ENCODE measurements at places on chromosomes 7 and 10.

GRCh38 chr10:122740640-122741039, 41.0 kb upstream of the C10orf120 start:
- DNase-seq = no peak

DNA sequence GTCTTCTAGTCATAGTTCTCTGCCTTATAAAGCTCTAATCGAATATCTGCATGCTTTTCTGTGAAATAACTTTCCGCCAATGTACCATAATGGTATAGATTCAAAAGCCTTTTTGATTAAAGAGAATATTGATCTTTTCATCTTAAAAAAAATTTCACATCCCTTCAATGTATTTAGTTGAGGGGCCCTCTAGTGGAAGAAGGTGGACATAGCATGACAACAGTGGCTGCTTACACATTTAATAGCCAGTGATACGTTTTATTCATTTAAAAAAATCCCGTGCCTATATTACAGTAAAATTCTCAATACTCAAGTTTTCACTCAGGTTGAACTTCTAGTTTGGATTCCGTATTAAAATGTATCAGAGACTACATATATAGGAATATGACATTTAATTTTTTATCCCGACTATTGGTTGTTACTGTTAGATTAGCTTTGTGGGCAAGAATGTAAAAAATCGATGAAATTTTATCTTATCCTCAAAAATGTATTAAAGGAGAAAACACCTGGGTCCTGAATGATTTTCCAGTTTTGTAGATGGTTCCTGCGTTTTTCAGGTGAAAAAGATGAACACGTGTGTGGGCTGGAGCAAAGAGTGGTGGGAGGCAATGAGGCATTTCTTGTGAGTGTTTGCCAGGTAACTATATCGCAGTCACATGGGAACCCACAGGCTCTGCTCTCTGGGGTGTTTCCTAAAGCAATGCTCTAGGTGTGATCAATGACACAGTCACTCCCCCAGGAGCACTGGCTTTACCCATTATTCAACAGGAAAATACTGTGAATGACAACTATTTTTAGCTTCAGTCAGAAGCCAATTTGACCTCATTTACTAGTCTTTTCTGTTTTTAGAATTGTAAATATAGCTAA, 24.1 kb upstream of the PNLIP start:
- DNase-seq = peak; percentile 11

- no peak for DNase-seq
Measured at GRCh38 chr10:24727786-24728185, 4.1 kb upstream of the ARHGAP21 start.

GRCh38 chr10:5890452-5890915, 441 bp downstream of the FBH1 start:
- DNase-seq = peak; percentile 51

DNA sequence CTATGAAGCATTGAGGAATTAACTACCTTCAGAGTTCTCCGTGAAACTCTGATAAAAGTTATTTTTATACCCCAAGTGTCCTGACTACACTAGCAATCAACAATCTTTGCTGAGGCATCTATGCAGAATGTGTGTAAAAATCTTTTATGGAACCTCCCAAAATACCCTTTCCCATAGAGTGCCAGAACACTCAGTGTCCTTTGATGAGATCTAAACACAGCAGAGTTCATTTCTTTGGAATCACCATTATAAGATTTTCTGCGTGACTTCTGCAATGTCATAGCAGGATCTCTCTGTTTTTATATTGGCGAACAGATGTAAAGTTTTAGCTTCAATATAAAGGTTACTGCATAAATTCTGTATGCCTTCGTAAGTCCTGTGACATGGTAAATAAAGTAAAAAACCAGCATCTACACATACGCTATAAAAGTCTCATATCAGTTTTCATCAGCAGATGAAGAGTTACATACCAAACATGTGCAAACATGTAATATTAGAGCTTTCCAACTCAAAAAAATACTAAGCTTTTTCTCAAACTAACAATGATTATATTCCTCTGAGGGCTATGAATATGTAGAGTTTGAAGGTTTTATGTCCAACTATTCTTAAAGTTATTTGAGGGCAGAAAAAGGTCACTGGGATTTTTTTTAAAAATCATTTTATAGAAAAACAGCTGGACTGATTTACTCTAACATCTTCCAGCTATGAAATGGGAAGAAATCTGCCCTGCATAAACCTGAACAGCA, 67.2 kb downstream of the SKIDA1 start:
- DNase-seq = no peak

DNA sequence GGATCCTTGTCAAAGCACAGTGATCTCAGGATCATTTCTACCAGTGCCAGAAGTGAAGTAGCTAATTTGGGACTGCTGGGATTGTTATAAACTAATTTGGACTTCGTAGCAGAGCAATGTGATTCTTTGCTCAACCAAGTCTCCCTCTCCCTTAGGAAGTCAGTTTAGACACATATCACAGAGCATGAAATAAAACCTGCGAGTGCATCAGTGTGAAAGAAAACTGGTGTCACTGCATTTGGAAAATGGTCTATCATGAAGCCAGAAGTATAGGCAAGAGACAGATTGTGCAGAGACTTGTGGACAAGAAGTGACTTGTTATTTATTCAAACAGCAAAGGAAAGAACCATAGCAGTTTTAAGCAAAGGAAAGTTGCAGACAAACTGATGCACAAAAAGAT, 560.5 kb upstream of the NRG3 start:
- no peak for DNase-seq

GRCh38 chr10:9239298-9239697, 1184.8 kb downstream of the GATA3 start:
- no peak for DNase-seq

- DNase-seq = no peak
Measured at GRCh38 chr7:121604627-121605316, 208.7 kb upstream of the FAM3C start.

GRCh38 chr10:42880255-42880620, 97.6 kb downstream of the BMS1 start:
- no peak for DNase-seq

DNA sequence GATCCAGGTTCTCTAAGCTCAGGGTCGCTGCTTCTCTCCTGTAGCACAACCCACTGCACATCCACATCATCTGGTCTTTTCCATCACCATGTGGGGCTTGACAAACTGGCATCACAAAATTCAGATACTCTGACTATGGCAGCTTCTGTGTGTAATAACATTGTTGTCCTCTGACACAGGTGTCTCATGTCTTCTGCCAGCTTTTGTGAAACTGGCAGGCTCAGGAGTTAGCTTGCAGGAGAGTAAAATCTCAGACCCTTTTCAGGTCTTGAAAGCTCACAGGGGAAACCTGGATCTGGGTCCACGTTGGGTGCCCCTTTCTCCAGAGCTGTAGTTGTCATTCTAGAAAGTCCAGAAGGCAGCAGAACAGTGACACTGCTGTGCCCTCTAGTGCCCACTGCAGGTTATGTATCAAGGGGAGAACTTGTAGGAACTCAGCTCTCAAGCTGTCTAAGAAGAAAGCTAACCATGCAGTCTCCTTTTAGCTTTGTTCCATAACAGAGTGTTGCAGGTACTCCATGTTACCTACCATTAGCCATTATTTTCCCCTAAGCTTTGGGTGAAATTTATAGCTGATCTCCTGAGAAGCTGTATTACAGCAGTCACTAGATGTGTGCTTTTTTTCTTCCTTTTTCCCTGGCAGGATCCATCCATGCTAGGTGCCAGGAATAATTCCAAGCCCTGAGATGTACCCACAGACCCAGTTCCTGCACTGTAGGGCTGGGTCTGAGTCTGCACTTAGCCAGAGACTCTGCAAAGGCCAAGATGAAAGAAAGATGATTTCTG, 102.7 kb downstream of the ZNF248 start:
- no peak for DNase-seq

DNA sequence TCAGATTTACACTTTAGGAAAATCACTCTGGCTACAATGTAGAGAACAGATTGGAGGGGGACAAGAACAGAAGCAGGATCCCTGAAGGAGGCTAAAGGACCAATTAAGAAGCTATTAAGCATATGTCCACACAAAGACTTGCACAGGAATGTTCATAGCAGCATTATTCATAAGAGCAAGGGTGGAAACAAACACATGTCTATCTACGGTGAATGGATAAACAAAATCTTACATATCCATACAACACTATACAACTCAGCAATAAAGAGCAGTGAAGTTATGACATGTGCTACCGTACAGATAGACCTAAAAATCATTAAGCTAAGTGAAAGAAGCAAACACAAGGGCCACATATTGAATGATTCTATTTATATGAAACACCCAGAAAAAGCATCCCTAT, 10.4 kb downstream of the CHCHD3 start:
- DNase-seq = no peak

- DNase-seq = no peak
Measured at GRCh38 chr10:71220689-71221540, 8.5 kb downstream of the UNC5B start.

- no peak for DNase-seq
Measured at GRCh38 chr10:119826771-119827170, 45.9 kb downstream of the MCMBP start.

DNA sequence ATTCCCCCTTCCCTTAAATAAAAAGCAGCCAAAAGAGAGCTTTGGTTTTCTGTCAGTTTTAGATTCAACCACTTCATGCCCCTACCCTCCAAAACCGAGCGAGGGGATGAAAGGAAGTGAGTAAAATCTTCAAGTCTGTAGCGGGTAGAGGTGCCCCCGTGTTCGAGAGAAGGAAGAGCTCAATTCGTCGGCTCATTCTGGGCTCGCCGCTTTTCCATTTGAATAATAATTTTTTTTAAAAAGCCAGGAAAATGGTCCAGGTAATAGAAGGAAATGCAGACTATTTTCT, 436.2 kb upstream of the GALNT17 start:
- no peak for DNase-seq

DNA sequence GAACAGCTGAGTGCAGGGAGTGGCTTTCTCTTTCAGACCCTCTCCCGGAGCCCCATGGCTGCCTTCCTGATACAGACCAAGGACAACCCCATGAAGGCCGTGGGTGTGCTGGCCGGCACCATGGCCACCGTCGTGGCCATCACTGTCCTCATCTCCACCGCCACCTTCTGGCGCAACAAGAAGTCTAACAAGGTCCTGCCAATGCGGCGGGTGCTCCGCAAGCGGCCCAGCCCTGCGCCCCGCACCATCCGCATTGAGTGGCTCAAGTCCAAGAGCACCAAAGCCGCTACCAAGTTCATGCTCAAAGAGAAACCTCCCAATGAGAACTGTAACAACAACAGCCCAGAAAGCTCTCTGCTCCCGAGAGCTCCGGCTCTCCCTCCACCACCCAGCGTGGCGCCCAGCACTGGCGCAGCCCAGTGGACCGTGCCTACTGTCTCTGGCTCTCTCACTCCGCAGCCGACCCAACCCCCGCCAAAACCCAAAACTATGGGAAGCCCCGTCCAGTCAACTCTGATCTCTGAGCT, 11.2 kb downstream of the LRIT2 start:
- no peak for DNase-seq

GRCh38 chr10:103692436-103692951, 162.9 kb downstream of the SH3PXD2A start:
- DNase-seq = no peak

DNA sequence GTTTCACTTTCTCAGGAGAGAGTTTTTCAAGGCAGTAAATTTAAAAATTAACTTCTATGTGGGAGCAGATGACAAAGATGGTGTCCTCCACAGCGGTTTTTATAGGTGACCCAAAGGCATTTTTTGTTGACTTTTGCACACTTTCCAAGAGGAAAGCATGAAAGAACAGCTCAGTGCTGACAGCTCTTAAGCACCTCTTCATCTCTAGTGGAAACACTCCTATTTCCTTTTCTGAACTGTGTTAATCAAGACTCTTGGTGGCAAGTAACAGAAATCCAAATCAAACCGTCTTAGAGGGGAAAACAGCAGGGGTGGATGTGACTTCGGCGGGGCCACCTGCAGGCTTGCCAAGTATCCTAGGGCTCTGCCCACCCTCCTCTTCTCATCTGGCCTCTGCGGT, 71.8 kb upstream of the GATA3 start:
- no peak for DNase-seq

GRCh38 chr7:57179776-57180415, 47.7 kb upstream of the ZNF479 start:
- DNase-seq = no peak

- DNase-seq = no peak
Measured at GRCh38 chr7:1961701-1962276, 271.0 kb downstream of the MAD1L1 start.

- no peak for DNase-seq
Measured at GRCh38 chr10:73780966-73781365, 882 bp upstream of the CHCHD1 start.

All from bone marrow (tissue), 2 donors.